Foreskin keratinocyte (primary cell): ENCODE measurements at places on chromosomes 1 and 21. TPM values are rescaled to one million over a fixed set of nuclear protein-coding genes. Genes with fewer than 3 reads are reported as not detected.

Gene SPRR2A
- total RNA-seq, result 3.5 and 8.1 TPM in 2 replicates

Gene ARHGEF19
- 10.7 and 15.3 TPM in 2 replicates for total RNA-seq

Gene AKNAD1
- 0.65 and 1.6 TPM in 2 replicates for total RNA-seq

Gene SNX7
- total RNA-seq, result 40.1 and 40.9 TPM in 2 replicates

Gene OR2M3
- total RNA-seq, result not detected in 2 replicates

Gene CLCA4
- 0.07 TPM in 1 of 2 replicates, not detected in the other for total RNA-seq

Gene PALMD
- total RNA-seq, result 0.95 and 1.0 TPM in 2 replicates

Gene ALPL
- total RNA-seq, result 1.2 TPM in 1 of 2 replicates, not detected in the other

Gene DIP2A
- 30.6 and 32.0 TPM in 2 replicates for total RNA-seq

Gene TMPRSS15
- not detected in 2 replicates for total RNA-seq

Gene SMCP
- total RNA-seq, result not detected in 2 replicates

Gene LRRC3
- total RNA-seq, result 2.0 and 2.6 TPM in 2 replicates

Gene SEMA4A
- 9.7 and 9.9 TPM in 2 replicates for total RNA-seq

Gene LAPTM5
- not detected in 2 replicates for total RNA-seq

Gene PRR9
- total RNA-seq, result 1.2 and 2.9 TPM in 2 replicates

Gene KRTAP19-1
- not detected in 2 replicates for total RNA-seq

Gene CCDC181
- total RNA-seq, result not detected in 2 replicates

Gene MCOLN2
- 1.8 and 2.5 TPM in 2 replicates for total RNA-seq

Gene CHI3L1
- not detected in 2 replicates for total RNA-seq

Gene CDA
- total RNA-seq, result 23.6 and 59.1 TPM in 2 replicates

Gene MMP23B
- total RNA-seq, result 1.2 TPM in 1 of 2 replicates, not detected in the other

Gene GLIS1
- not detected in 2 replicates for total RNA-seq

Gene IFI44
- total RNA-seq, result 55.2 and 78.8 TPM in 2 replicates

Gene S100A7
- 0.37 TPM in 1 of 2 replicates, not detected in the other for total RNA-seq

Gene SLC45A3
- total RNA-seq, result 5.1 TPM in 2 replicates

Gene IFI6
- total RNA-seq, result 797 and 1,066 TPM in 2 replicates

Gene RGS13
- not detected in 2 replicates for total RNA-seq

Gene AIDA
- 76.3 and 83.7 TPM in 2 replicates for total RNA-seq

Gene XCL2
- not detected in 2 replicates for total RNA-seq

Gene LRIG2
- 9.2 and 9.5 TPM in 2 replicates for total RNA-seq

Gene TMEM240
- 0.28 and 0.37 TPM in 2 replicates for total RNA-seq

Gene SEMA6C
- 0.99 and 1.2 TPM in 2 replicates for total RNA-seq

Gene ZBTB40
- 10.1 TPM in 2 replicates for total RNA-seq

Gene OR2L8
- not detected in 2 replicates for total RNA-seq

Gene SLC6A17
- 0.03 and 0.07 TPM in 2 replicates for total RNA-seq

Gene PKP1
- total RNA-seq, result 153 and 171 TPM in 2 replicates

Gene CRNN
- total RNA-seq, result not detected in 2 replicates

Gene PTGFR
- 0.04 and 6.0 TPM in 2 replicates for total RNA-seq

Gene UBE2U
- total RNA-seq, result not detected in 2 replicates
